Uterine smooth muscle cell (primary cell): ENCODE measurements at places on chromosomes 1 and 21. TPM values are rescaled to one million over a fixed set of nuclear protein-coding genes. Genes with fewer than 3 reads are reported as not detected.

The LMX1A gene
- total RNA-seq: not detected in 2 replicates

The IRF6 gene
- total RNA-seq: 0.44 and 0.62 TPM in 2 replicates

The AMPD1 gene
- total RNA-seq: not detected in 2 replicates

The FAM78B gene
- 0.77 and 1.1 TPM in 2 replicates for total RNA-seq

The PIP5K1A gene
- total RNA-seq: 66.1 and 76.1 TPM in 2 replicates

The FCGR3A gene
- not detected in 2 replicates for total RNA-seq

The TNFRSF18 gene
- total RNA-seq: 0.12 TPM in 1 of 2 replicates, not detected in the other

The CKS1B gene
- 77.5 and 224 TPM in 2 replicates for total RNA-seq
